ENCODE measurements at places on chromosomes 7 and 10. TPM values are rescaled to one million over a fixed set of nuclear protein-coding genes. Genes with fewer than 3 reads are reported as not detected.

GRCh38 chr10:124320778-124321432, 97.8 kb downstream of the OAT start:
- no peak for DNase-seq

DNA sequence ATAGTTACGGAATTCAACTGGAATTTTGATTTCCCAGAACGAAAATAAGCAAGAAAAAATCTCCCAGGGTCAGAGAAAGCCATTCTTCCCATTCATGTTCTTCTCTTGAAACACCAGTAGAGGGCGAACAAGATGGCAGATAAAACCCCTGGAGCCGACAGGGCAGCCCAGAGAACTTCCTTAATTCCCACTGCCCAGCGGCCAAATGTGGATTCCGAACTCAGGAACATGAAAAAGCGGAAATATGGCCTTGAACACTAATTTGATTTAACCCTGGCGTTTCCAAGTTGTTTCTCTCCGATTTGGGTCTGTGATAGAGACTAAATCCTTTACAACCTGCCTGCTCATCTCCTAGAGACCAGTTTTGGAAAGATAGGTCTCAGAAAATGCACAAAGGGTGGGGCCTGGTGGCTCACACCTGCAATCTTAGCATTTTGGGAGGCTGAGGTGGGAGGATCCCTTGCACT, 100.7 kb upstream of the WAC start:
- DNase-seq, result peak; percentile 64

GRCh38 chr7:25894002-25894901, 257.7 kb upstream of the NFE2L3 start:
- DNase-seq, result peak; percentile 78

The BHLHA15 gene
- total RNA-seq, result not detected

DNA sequence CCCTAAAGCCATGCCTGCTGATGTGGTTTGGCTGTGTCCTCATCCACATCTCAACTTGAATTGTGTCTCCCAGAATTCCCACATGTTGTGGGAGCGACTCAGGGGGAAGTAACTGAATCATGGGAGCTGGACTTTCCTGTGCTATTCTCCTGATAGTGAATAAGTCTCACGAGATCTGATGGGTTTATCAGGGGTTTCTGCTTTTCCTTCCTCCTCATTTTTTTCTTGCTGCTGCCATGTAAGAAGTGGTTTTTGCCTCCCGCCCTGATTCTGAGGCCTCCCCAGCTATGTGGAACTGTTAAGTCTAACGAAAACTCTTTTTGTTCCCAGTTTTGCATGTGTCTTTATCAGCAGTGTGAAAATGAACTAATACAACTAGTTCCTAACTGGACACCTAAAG, 11.8 kb downstream of the MACROH2A2 start:
- no peak for DNase-seq

- no peak for DNase-seq
Observed at GRCh38 chr10:14601326-14601725, 173.4 kb downstream of the FAM107B start.

DNA sequence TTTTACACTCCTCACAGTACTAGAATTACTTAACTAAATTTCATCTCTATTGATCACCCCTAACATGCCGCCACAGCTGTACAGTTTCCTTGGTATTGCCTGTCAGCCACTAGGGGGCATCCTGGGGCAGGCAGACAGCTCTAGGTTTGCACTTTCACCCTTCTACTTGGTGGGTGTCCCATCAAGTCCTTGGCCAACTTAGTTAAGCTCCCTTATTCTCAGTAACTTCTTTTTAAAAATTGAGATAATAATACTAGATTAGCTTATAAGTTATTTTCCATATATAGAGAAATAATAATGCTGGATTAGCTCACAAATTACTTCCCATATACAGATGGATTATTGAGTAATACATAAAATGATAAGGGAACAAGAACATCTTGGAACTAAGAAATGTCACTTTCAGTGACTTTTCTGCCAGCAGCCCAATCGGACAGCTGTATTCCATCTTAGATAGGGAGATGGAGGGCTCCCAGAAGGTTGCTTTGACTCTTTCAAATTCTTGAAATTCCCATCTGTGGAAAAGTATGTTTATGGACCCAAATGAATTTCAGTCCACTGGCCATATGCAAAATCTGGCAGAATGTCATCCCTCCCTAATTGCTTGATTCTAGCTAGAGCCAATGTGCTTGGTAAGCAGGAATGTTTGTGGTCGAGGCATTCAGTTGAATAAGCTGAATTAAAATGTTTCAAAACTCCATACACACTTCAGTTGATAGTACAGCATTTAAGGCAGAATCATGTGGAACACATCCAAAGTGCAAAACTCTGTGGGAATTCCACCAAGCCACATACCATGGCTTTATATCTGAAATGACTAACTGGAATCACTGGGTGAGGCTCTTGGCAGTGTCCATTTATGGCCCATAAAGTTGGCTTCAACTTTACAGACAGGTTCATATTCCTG, 309.7 kb downstream of the CSTF2T start:
- peak; percentile 18 for DNase-seq

The MBL2 gene
- total RNA-seq, result 0.17 TPM

DNA sequence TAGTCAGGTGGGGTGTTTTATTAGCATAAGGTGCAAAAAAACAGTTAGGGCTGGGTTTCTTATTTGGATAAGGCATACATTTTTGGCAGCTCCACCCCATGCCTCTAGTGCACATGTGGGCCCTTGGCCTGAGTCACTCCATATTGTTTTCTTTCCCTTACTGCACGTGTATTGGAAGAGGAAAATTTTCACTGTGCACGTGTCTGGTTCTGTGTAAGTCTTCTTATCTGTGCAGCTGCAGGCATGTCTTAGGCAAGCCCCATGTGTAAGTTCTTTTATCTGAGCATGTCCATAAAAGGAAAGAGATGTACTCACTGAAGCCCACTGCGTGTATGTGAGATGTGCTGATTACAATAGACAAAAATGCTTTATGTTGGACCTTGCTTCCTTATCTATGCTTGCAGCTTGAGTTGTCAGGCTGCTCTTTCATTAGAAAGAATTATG, 540.3 kb upstream of the IGFBP3 start:
- no peak for DNase-seq

The TMEM229A gene
- total RNA-seq, result not detected

DNA sequence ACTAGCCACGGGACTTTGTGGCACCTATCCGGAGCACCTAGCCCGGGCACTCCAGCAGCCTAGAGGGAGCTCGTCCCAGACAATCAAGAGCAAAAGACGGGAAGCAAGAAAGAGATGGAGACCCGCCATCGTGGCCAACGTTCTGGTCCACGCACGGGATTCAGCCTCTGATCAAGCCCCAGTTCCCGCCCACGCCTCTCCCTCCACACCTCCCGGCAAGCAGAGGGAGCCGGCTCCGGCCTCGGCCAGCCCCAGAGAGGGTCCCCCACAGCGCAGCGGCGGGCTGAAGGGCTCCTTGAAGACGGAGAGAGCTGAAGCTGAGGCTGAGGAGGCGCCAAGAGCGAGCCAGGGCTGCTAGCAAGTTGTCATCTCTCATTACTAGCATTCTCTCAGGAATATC, 992 bp upstream of the SLC39A12 start:
- no peak for DNase-seq

The LIPJ gene
- not detected for total RNA-seq

The ZMIZ2 gene
- total RNA-seq, result 4.6 TPM

DNA sequence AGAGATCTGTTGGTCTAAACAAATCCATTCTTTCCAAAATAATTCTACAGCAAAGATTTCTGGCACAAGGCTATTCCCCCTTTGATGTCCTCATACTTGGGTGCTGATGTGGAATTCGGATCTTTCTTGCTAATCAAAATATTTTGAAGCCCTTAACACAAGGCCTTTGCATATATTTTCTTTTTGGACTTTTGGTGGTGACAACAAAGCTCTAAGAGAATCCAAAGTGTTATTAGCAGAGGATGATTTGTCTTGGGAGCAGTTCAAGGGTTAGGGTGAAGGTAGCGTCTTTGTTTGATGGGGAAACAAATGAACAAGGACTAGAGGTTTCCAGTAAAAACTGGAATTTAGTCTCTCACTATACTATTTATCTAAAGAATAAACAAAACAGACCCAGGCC, 197.9 kb downstream of the CDCA7L start:
- no peak for DNase-seq

DNA sequence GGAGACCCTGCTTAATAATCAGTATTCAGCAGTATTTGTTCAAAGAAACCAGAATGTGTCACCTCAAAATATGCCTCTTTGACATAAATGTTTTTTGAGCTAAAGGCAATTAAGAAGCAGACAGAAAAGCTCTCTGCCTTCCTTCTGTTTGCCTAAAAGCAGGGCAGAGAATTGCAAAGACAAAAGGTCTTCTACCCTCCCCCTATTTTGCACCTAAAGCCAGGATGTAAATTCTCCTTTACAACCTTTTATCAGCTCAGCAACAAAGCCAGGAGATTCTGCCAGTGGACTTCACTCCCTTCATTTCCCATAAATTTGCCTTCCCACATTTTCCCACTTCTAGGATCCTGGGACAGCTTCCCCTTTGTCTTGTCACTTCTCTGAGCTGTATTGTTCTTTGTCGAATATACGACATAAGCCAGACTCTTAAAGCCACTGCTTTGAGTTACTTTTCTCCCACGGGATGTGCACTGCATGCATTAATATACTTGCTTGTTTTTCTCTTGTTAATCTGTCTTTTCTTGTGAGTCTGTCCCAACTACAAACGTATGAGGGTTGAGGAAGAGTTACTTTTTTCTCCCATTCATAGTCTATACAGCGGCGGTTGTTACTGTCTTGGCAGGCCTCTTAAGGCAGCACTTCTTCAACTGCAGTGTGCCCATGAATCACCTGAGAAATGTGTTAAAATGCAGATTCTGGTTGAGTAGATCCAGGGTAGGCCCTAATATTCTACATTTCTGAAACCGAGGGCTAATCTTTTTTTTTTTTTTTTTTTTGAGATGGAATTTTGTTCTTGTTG, 48.2 kb downstream of the ST8SIA6 start:
- DNase-seq, result no peak

The CCT6A gene
- 549 TPM for total RNA-seq

- no peak for DNase-seq
Observed at GRCh38 chr7:318476-318875, 28.5 kb downstream of the FOXL3 start.

- peak; percentile 32 for DNase-seq
Observed at GRCh38 chr7:73342645-73343044, 14.7 kb downstream of the FKBP6 start.

- DNase-seq, result no peak
Observed at GRCh38 chr7:72924386-72924732, 536 bp upstream of the POM121 start.

- no peak for DNase-seq
Observed at GRCh38 chr10:71661060-71661622, 58.4 kb downstream of the C10orf105 start.

DNA sequence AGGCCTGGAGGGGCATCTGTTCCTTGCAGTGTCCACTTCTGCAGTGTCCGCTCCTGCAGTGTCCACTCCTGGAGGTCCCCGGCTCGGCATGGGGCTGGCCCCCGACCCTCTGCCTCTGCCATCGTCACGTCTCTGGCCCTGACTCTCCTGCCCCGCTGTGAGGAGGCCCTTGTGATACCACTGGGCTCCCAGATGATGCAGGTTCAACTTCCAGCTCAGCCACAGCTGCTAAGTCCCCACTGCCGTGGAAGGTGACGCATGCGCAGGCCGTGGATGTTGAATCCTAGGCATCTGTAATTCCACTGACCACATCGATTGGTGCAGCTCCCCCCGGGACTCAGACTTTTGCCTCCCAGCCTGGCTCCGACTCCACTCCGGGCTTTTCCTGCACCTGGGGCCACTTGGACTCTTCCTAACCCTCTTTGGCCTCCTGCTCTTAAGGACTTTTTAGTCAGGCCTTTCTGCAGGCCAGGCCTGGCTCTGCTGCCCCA, 95.1 kb downstream of the GLRX3 start:
- no peak for DNase-seq

DNA sequence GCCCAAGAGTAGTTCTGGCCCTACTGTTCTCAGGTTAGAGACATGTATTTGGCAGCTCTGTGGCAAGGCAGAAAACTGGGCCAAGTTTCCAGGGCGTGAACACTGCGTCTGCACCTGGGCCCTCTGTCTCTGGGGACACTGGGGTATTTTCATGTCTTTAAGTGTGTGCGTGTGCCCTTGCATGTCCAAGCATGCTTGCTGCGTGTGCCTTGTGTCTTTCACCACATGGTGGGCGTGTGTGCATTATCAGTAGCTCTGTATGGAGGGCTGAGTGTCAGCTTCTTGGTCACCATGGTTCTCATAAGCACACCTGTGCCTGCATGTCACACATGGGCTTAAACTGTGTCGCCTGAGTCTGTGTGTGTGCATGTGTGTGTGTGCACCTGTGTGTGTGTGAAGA, 69.3 kb downstream of the HIPK2 start:
- no peak for DNase-seq

The TMEM176A gene
- total RNA-seq, result not detected

The PPP1R3C gene
- 4.2 TPM for total RNA-seq

GRCh38 chr10:51770709-51771108, 71.3 kb upstream of the CSTF2T start:
- no peak for DNase-seq

DNA sequence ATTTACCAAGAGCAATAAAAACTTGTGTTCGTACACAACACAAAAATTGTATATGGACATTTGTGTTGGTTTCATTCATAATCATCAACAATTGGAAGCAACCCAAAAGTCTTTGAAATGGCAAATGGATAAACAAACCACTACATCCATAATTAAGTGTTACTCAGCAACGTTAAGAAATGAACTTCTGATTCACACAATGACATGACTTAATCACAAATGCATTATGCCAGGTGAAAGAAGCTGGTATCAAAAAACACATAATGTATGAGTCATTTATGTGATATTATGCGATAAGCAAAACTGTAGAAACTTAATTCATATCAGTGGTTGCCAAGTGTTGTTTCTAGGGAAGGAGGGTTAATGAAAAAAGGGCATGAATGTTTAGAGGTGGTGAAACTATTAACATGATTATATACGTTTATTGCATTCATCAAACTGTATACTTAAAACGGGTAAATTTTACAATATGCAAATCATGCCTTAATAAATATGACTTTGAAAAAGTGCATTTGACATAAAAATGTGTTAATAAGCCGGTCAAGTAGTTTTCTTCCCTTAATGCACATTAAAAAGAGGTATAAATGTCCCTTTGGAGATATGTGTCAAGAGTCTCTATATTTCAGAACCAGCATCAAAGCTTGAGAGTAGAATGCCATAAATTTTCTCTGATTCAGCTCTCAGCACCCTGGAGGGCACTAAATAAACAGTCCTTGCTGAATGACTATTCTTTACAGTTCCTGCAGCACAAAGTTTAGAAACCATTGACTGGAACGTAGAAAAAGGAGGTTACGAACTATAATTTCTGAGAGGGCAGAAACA, 84.8 kb upstream of the GRM3 start:
- no peak for DNase-seq

The CALHM3 gene
- not detected for total RNA-seq

DNA sequence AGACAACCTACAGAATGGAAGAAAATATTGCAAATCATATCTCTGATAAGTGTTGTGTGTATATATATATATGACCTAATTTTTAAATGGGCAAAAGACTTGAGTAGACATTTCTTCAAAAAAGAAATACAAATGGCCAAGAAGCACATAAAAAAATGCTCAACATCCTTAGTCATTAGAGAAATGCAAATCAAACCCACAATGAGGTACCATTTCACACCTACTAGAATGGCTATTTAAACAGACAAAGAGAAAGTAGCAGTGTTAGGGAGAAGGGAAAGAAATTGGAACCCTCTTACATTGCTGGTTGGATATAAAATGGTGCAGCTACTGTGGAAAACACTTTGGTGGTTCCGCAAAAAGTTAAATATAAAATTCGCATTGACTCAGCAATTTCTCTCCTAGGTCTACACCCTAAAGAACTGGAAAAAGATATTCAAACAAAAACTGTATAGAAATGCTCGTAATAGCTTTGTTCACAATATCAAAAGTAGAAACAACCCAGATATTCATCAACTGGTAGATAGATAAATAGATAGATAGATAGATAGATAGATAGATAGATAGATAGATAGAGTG, 16.3 kb downstream of the ACSL5 start:
- no peak for DNase-seq

The MACROH2A2 gene
- total RNA-seq, result 29.4 TPM
